T-helper 1 cell (primary cell): ENCODE measurements at places on chromosomes 5 and 9.

- DNase-seq: peak; percentile 50
Observed at GRCh38 chr9:21326526-21327139, 8.6 kb downstream of the KLHL9 start.

DNA sequence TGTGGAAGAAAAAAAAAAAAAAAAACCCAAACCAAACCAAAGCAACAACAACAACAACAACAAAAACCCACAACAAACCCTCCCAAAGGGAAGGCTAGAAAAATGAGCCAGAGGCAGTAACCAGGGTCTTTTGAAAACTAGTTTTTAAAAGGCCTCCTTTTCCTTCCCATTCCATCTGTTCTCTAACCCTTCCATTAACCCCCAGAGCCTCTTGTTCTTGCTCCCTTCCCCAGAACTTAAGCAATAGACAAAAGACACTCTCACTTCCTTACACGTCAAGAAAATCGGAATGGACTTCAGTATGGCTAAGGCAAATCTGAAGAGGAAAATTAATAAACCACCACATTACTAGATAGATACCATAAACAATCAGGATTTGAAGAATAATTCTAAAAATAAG, 292.8 kb downstream of the ARL15 start:
- DNase-seq: no peak

DNA sequence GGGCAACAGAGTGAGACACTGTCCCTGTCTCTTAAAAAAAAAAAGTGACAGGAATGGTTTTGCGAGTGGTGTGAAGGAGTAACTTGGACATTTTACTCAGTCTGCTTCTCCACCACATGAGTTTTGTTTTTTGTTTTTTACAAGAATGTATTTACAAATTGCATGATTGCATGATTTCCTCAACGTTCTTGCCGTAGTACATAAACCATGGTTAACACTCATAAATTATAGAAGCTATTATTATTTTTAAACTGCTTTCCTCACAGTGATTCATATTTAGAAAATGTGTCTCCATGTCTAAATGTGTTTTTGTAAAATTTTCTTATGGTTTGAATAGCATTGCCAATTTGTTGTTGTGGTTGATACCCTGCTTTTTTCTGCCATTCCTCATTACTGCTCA, 220.0 kb downstream of the GOLPH3 start:
- DNase-seq: no peak

GRCh38 chr9:97726716-97727115, 29.6 kb upstream of the XPA start:
- no peak for DNase-seq

DNA sequence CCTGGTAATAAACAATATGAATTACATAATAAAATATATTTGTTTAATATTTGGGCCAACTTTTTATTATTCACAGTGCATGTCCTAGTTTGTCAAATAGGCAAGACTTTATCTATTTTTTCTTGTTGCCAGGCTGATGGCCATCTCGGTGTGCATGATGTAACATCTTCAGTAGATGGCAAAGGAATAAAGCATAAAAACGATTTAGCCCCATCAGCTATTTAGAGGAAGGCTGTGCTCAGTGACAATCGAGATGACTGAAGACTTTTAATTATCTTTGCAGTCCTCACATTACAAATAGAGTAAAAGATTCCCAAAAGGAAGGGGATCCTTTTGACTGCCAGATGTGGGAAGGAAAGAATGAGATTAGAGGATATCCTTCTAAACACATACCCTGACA, 358.5 kb downstream of the PTPRD start:
- DNase-seq: no peak

DNA sequence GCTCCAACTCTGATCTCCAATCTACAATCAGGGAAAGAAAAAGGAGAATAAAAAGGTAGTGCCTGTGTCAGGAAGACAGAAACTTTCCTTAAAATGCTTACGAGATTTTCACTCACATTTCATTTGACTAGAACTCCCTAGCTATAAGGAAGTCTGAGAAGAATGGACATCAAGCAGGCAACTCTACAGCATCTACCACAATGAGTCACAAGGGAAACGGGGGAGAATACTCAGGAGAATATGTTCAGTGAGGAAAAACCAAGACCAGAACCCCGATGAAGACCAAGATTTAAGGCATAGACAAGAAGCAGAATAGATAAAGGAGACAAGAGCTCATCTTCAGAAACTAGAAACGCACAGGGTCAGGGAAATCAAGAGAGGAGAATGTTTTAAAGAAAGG, 9.0 kb upstream of the SETD9 start:
- no peak for DNase-seq

GRCh38 chr5:131209506-131210150, 38.9 kb downstream of the LYRM7 start:
- DNase-seq: peak; percentile 52

DNA sequence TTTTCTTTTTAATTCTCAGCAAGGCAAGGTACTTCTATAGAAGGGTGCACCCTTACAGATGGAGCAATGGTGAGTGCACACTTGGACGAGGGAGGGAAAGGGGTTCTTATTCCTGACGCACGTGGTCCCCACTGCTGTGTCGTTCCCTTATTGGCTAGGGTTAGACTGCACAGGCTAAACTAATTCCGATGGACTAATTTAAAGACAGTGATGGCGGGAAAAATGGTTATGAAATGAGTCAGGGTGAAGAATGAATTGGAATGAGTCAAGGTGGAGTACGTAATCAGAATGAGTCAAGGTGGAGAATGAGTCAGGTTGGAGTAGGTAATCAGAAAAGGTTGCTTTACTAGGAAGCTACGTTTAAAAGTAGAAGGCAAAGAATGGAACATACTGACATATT, 2.1 kb upstream of the HMGCS1 start:
- DNase-seq: no peak

DNA sequence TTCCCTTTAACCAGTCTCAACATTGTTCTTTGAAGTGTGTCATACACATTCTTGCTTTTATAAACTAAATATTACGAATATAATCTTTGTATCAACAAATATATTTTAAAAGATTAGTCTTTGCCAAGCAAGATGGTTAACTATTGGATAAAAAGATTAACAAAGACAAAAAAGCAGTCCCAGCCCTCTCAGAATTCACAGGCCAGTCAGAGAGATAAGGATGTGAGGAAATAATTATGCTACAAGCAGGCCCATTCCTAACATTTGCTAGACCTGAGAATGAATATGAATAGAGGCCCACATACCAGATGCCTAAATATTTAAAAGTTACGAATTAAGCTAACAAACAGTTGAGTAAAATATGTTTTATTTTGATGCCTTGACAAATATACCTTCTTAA, 457.7 kb downstream of the CETN3 start:
- no peak for DNase-seq

DNA sequence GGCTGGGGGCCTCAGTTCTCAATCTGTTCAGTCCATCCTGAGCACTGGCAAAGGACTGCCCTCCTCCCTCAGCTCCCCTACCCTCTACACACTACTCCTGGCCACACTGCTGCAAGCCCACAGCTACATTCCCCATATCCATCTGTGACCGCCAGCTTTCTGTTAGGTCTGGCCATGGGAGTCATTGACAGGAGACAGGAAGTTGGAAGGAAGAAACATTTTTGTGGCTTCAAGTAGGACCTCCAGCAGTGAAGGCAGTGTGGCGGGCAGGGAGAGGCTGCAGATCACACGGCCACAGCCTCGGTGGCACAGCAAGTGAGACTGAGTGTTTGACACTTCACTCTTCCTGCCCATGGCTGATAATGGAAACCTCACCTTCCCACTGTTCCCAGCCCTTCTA, 55.9 kb downstream of the SECISBP2 start:
- DNase-seq: no peak
